ENCODE measurements at places on chromosomes 3 and 15.
A peak's percentile ranks its signal among the peaks of the same experiment; 100 is the strongest.

DNA sequence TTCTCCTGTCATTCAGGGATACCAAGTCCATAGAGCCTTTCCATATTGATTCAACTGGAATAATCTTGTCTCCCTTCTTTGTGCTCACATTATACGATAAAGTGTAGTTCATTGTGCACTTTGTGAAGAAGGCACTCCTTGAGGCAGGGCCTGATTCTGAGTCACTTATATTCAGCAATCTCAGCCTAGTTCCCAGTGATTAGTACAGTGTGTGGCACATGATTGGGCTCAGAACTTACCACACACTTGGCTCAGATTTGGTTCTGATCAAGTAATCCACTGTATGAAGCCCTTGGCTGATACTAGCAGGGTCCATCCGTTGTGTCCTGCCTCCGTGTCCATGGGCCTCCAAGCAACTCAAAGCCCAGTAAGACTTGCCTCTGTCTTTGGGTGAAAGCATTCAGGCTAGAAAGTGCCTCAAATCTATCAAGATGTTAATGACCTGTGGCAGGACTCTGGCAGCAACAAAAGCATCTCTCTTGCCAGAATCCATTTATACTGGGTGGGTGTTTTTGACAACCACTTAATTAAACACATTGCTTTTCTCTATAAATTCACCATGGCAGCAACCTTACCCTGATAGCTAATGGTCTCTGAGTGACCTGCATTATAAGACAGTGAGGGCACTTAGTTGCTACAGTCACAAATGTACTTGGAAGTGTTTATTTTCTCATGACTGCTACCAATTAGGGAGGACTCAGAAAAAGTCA is 51.3 kb downstream of the TPRG1 start:
- DNase-seq = no peak

GRCh38 chr15:65940618-65940909 is 71.3 kb downstream of the RAB11A start:
- no peak for DNase-seq

- DNase-seq = no peak
Measured at GRCh38 chr3:48463703-48464102, 17.2 kb downstream of the ATRIP start.

DNA sequence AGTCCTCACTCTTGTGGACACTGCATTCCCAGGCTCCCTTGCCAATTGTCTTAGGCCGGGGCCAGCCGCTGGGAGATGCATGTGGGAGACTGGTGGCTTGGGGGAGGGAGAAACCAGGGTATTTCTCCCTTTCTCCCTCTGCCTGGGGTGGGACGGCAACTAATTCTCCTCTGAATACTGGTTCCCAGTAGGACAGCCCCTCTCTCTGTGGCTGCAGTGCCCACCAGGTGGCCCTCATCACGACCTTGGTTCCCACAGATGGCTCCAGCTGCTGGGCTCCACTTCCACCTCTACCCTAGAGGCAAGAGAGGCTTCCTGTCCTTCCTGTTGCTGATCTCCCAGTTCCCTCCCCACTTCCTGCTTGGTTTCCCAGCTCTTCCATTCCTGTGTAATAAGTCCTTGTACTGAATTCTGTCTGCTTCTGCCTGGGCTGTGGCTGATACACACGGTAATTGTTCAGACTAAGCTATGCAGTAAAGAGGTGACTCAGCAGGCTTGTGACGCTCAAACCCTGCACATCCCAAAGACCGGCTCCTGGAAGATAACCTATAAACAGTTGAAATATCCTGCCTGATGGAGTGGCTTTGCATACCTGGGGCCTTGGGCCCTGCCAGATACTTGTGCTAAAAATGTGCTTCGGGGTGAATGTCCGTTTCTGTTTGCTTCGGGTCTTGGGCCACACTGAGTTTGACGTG is 20.4 kb upstream of the COPG1 start:
- DNase-seq = no peak

DNA sequence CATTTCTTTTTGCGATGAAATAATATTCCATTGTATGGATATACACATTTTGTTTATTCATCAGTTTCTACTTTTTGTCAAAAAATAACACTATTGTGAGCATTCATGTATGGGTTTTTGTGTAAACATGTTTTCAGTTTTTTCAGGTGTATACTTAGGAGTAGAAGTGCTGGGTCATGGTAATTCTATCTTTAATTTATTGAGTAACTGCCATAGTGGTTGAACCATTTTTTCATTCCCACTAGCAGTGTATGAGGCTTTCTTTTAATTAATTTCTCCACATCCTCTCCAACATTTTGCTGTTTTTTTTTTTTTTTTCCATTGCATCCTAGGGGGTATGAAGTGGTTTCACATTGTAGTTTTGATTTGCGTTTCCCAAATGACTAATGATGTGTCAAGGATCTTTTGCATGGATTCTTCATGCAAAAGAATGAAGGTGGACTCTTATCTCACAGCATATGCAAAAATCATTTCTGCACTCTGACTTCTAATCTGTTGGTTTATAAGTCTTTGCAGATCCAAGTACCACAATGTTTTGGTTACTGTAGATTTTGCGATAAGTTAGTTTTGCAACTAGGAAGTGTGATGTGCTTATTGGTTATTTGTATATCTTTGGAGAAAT is 12.6 kb downstream of the ATP2C1 start:
- no peak for DNase-seq

- no peak for DNase-seq
Measured at GRCh38 chr3:55678546-55679216, 191.6 kb upstream of the WNT5A start.

DNA sequence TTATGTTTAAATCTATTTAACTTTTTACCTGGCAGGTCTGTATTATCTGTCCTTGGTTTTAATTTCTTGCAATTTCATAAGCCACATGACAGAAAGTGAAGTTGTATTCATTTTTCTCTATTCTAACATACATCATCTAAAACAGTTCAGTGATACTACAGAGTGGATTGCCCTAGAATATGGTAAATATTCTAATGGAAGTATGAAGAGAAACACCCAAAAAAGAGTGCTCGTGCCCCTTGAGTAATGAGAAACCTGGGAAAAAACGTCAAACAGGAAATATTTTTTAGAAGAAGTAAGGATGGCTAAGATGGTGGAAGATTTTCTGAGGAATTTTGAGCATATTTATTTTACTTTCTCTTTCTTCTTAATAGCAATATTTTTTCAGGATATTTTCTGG is 261.1 kb upstream of the CBLB start:
- DNase-seq = no peak

GRCh38 chr3:38268522-38268921 is 2.9 kb downstream of the SLC22A13 start:
- DNase-seq = no peak

DNA sequence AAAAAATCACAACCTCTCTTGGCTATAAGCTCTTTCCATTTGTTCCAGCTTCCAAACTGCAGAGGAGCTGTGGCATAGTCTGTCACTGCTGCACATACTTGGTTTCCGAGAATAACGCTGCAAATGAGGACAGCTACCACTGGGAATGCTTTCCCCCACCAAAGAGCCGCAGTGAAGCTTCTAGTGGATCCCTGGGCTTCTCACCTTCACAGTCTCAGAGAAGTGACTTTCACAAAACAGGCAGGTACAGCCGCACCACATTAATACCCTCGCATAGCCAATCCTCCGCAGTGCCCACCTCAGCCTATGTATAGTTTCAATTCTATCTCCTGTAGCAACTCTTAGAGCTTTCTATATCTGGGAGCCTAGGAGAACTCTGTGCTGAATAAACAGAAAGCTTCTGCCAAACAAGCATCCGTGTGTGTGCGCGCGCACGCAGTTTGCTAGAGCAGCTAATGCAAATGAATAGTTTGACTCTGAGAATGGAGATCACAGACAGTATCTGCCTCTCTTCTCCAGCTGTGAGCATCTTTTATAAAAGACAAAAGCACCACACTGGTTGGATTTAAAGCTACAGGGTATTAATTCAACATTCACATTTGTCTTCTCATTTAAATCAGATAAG is 81.9 kb upstream of the PLXND1 start:
- peak; percentile 74 for DNase-seq

GRCh38 chr3:134029256-134029733 is 430 bp downstream of the SLCO2A1 start:
- no peak for DNase-seq

DNA sequence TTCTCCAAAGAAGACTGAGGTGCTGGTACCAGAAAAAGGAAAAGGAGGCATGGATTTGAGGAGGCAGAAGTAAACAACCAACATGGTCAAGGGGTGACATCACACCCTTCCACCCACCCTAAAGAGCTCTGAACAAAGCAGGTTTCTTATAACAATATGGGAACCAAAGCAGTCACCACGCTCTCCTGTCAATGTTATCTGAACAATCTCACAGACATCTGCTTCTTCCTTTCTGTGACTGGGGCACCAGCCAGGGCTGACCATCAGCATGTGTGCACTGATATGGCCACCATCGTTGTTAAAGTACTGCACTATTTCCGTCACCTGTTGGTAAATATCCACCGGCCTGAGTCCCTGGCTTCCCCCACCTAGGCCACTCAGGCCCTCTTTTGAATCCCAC is 252.9 kb downstream of the SHQ1 start:
- DNase-seq = no peak

DNA sequence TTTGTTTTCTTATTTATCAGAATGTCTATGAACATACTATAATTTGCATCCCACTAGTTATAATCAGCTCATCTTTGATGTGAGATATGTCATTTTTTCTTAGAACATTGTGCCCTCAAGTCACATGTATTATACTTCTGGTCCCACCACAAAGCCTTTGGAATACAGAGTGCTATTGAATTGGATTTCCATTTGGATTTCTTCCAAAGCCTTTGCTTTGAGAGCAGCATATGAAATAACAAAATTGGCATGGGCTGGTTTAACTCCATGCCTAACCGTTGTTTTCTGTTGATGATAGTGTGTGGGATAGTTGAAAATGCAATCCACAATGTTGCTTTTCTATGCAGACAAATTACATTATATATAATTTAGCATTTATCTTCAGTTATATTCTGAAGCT is 284.5 kb upstream of the PLSCR5 start:
- DNase-seq = no peak

- DNase-seq = peak; percentile 73
Measured at GRCh38 chr3:195270079-195270816, 711 bp downstream of the XXYLT1 start.

DNA sequence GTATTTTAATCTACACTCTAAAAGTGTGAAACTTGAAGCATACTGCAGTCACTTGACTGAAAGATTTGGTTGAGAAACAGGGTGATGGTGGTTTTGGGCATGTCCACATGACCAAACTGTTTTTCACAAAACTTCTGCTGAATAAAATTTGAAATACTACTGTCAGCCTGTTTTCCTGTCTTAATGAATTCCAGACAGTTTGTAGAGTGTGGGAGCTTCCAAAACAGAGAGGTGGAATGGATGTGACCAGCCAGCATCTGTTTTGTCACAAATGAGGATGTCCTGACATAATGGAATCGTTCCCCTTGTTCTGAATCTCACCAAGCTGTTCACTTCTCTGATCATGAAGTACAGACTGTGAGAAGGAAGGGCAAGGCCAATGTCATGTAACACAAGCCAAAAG is 11.8 kb downstream of the MITF start:
- no peak for DNase-seq

DNA sequence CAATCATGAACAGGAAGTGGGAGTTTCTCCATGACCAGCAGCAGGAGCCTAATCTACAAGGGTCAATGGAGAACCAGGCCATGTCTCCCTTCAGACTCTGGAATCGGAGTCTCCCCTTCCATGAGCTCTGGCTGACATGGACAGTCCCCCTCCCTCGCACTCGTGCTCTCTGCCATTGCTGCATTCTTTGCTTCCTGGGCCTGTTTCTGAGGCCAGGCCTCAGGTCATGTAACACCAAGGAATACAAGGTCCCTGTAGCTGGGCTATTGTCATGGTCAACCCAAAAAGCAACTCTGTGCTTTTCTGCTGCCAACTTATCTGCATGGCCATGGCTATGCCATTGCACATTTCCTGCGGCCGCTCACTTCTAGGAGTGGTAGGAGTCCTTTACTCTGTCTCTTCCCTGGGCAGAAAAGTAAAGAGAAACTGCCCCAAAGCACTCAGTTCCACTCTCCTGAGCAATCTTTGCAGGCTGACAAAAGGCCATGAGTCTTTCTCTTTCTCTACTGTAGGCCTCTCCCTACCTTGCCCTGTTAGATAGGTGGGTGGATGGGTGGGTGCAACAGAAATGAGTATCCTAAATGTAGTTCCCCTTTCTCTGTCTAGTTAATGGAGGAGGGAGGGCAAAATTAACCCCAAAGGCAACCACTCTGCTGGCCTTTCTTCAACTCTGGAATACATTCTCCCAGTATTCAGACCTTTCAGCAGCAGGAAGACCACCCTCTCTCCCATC is 40.8 kb upstream of the PROK2 start:
- DNase-seq = no peak

DNA sequence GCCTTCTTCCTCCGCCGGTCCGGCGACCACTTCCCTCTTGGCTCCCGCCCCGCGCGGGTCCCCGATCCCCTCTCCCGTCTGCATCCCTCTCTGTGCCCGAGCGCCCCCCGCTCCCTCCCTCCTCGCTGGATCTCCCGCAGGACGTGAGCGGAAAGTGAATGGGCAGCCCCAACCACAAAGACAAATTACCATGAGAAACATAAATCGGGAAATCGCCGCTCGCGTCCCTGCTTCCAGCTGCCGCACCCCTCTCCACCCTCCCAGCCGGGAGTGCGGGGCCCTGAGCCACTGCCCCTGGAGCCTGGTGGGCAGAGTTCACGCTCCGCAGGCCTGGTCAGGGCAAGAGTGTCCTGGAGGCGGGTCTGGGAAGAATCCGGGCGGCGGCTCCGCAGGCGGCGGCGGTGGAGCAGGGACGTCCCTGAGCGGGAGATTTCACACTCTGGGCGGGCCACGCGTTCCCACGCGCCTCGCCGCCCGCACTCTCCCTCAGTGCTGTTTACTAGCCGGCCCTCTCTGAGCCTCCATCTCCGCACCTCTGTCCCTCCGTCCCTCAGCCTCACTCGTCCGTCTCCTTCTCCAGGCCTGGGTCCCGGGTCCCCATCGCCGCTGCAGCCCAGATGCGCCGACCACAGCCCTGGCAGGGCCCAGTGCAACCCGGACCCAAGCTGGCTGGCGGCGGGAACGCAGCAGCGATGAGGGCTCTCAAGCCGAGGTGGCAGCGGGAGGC is 835 bp downstream of the SEMA5B start:
- DNase-seq = no peak

GRCh38 chr15:101613130-101614000 is 38.8 kb downstream of the TM2D3 start:
- no peak for DNase-seq

GRCh38 chr3:162569314-162569713 is 1072.7 kb downstream of the OTOL1 start:
- no peak for DNase-seq

- no peak for DNase-seq
Measured at GRCh38 chr15:62938825-62939224, 103.7 kb upstream of the TPM1 start.

GRCh38 chr15:51388726-51389125 is 47.3 kb downstream of the GLDN start:
- no peak for DNase-seq

DNA sequence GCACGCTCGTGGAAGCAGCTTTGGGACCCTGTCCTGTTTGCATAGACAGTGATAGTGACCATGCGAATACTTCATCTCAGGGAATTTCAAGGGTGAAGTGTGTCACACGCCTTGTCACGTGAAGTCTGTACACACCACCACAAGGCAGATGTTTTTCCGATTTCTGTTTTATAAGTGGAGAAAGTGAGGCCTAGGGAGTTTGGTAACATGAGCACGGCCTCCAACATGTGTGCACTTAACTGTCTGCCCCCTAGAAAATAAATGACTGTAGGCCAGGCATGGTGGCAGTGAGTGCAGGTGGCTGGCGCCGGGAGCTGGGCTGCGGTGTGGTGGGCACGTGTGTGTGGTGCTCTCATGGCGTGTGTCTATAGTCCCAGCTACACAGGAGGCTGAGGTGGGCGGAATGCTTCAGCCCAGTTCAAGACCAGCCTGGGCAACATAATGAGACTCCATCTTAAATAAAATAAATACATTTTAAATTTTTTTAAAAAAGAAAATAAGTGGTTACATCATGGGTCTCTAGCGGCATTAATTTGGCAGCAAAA is 42.0 kb downstream of the WHAMM start:
- no peak for DNase-seq

Measured in coronary artery (tissue), 2 donors.